Spleen (tissue), 13 donors: ENCODE measurements at places on chromosomes 5 and 9.

DNA sequence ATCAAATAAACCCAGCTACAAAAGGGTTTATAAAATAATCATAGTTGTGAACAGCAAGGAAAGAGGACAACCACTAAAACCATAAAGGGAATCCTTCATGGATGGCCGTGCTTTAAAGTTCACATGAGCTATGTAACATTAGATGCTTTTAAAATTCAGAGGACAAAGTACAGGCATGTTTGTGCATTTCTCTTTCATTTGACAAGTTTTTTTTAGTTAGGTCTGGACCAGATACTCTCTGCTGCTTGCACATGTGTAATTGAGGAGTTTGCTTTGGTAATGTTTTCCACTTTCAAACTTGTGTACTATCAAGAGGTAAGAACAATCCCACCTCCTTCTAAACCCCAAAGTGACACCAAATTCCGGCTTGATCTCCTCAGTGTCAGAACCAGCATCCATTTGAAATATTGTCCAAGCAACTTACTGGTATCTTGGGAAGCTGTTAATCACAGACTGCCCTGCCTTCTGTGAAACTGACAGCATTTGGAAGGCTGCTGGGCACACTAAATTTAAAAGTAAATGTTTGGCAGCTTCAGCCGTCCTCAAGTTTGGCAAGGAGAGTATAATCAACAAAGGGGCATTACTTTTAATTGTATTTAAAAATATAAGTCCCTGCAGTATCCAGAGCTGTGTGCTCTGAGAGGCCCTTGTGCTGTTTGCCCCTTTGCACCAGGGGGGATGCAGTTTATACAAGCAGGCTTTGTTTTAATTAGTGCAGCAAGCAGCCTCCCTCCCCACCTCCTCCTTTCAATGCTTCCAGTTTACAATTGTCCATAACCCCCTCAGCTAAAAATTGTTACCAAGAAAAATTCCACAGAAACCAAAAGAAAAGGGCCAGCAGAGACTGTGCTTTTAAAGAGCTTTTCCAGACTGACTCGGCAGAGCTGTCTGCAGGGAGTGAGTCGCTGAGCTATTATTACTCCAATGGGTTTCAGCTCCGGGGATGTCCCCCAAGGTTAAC is 328.3 kb upstream of the MPDZ start:
- no peak for DNase-seq

DNA sequence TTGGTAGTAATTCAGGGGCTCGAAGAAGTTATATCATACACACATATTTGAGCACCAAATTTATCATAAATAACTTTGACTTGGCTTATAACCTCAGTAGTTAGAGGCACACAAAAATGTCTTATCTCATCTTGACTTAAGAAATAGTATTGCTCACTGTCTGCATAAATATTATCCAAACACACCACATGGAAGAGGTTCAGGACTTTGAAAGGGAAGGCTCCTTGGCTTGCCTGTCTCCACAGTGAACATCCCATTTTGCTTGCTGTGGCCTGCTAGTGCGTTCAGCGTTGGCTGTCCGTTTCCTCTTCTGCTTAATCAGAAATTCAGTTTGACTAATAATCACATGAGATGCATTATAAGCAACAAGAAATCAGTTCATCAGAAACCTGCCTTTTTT is 13.9 kb downstream of the GRXCR2 start:
- no peak for DNase-seq

GRCh38 chr5:111345731-111346130 is 121.5 kb downstream of the CAMK4 start:
- DNase-seq: no peak

- no peak for DNase-seq
Measured at GRCh38 chr5:128225245-128226030, 141.9 kb downstream of the SLC12A2 start.

- DNase-seq: no peak
Measured at GRCh38 chr5:88545338-88545737, 276.7 kb upstream of the TMEM161B start.

- DNase-seq: no peak
Measured at GRCh38 chr9:21813575-21814473, 11.4 kb downstream of the MTAP start.

DNA sequence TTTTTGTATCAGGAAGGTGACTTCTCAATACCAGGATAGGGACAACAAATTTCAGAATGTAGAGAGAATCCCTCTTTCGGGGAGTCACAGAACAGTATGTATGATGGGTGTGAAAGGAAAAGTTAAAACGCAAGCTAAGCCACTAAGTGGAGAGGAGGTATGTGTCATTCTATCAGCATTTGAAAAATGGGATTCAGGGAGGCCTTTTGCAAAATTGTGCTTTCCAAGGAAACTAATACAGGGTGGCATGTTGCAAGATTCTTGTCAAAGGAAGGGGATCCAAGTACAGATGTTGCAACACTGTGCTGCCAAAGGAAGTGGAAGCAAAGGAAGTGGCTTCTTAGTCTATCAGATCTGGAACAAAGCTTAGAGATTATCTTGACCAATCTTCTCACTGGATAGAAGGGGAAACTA is 12.6 kb upstream of the TNIP1 start:
- DNase-seq: no peak

DNA sequence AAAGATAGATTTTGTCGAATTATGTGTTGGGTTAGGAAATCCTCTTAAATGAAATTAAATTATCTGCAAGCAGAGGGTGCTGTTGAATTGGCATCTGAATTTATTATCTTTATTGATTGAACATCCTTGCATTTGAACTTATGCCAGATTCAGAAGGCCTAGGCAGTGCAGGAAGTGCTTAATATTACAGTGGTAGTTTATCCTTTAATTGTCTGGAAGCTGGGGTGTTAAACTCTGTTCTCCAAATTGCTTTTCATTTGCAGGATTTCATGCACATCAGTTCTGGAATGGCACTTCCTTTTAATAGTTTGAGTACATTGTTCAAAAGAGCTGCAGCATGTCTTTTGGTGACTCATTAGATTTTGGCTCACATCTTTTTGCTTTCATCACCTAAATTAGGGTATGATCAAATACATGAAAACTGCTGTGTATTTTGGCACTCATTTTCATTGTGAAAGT is 186.3 kb downstream of the KDM4C start:
- no peak for DNase-seq

DNA sequence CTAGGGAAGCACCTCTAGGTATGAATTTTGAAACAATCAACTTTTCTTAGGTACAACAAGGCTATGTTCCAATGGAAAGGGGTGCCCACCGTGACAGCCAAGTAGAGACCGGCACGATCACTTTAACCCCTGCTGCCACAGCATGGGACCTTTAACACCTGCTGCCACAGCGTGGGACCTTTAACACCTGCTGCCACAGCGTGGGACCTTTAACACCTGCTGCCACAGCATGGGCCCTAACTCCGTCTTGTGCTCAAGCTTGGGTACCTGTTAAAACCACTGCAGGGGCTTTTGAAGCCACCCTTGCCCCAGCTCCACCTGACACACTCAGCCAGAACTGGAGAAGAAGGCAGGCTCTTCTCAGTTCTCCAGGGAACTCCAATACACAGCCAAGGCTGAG is 18.2 kb upstream of the MXD3 start:
- DNase-seq: peak; percentile 42

DNA sequence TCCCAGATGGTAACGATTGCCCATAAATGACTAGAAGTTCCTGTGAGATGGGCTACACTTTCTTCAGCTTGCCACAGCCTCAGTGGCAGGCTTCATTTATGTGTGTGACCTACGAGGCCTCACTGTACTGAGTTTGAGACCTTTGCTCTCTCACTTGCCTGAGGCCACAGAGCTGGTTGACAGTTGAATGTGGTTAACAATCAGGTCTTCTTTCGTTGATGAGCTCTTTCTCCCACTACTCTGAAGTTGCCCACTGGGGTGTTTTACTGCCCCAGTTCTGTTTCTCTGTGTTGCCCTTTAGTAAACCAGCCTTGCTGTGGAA is 70.5 kb downstream of the CYFIP2 start:
- DNase-seq: no peak

GRCh38 chr5:75034137-75034739 is 18.1 kb downstream of the GCNT4 start:
- DNase-seq: peak; percentile 72

GRCh38 chr9:114240216-114240615 is 82.7 kb upstream of the ORM1 start:
- no peak for DNase-seq

DNA sequence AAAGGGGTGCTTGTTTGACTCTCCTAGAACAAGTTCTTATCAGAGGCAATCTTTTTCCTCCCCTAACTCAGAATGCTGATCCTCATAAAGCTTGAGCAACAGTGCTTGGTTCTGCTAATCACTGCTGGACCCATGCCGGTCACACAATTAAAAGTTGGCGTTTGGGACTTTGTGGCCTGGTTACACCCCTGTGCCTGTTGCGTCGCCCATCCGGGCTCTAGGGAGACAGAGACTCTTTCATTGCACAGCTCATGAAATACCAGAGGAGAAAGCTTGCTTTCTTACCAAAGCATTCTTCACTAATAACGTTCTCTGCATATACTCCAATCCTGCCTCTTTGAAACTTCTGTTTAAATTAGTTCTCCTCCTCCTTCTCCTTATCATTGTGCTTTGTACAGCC is 301.1 kb downstream of the NR3C1 start:
- DNase-seq: no peak

- no peak for DNase-seq
Measured at GRCh38 chr9:105432247-105432842, 15.5 kb upstream of the FSD1L start.

DNA sequence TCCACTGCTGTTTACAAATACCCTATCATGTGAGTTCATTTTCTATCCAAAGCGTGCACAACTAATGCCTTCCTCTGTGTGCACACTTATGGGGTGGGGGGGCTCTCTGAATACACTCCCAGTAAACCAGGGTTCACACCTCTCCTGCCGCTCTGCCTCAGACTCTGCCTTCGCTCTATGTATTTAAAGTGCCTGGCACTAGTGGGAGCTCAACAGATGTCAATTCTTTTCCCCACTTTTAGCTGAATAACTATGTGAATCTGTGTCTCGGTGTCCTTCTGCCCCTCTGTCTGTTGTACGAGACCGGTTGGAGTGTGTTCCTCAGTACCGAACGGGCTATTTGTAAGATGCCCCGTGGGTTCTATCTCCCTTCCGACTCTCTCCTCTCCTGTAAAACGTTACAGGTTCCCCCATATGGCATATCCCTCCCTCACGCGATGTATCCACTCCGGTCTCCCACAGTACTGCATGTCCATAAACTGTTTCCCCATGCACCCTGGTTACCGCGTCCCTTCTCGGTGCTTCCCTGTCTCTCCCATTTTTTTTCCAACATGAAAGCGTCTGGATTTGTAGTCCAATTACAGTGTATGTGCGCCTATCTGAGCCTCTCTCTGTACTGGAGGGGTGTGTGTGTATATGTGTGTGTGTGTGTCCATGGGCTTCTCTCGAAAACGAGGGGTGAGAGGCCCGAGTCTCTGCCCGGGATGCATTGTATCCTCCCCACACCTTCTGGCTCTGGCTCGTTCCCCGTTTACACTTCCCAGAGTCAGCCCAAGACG is 1.6 kb downstream of the ELL2 start:
- no peak for DNase-seq

- no peak for DNase-seq
Measured at GRCh38 chr5:132905938-132906337, 32.5 kb downstream of the LEAP2 start.

- DNase-seq: peak; percentile 94
Measured at GRCh38 chr9:127921557-127922120, 4.8 kb upstream of the ST6GALNAC4 start.

- DNase-seq: no peak
Measured at GRCh38 chr9:4774209-4774608, 18.5 kb upstream of the RCL1 start.

- DNase-seq: peak; percentile 41
Measured at GRCh38 chr9:135289081-135289491, 190.5 kb upstream of the PPP1R26 start.

DNA sequence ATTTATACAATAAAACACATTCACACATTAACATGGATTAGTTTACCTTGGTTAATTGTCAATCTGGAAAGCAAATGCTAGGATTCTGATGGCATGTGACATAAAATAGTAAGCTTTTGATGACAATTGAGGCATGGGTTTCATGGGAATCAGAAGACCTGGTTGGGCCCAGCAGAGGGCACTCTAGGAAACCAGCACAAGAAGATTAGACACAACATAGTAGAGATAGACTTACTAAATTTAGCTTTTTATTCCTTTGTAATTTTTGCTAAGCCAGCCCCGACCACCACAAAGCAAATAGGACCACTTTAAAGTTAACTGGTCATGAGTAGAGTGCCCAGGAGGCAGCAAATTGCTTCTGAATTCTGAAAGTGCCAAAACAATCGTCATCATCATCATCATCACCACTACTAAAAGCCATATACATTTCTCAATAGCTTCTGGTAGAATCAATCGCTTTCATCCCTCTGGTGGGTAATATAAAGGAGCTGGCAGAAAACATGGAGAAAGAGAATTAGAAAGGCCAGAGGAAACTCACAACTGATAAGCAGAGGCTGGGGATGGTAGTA is 163.2 kb downstream of the ARRDC3 start:
- DNase-seq: no peak

GRCh38 chr9:130128251-130128650 is 44.0 kb upstream of the NCS1 start:
- peak; percentile 85 for DNase-seq

DNA sequence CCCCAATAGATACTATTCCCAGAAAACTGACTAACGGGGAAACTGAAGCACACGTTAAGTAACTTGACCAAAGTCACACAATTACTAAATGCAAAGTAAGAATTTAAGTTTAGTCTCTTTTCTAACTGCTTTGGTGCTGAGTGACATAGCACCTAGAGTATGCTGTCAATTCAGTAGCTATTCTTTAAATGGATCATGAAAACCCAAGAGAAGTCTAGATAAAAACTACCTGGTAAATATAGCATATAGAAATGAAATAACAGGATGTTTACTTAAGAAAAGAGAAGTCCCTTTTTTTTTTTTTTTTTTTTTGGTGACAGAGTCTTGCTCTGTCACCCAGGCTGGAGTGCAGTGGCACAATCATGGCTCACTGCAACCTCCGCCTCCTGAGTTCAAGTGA is 129.2 kb downstream of the PDE4D start:
- no peak for DNase-seq

DNA sequence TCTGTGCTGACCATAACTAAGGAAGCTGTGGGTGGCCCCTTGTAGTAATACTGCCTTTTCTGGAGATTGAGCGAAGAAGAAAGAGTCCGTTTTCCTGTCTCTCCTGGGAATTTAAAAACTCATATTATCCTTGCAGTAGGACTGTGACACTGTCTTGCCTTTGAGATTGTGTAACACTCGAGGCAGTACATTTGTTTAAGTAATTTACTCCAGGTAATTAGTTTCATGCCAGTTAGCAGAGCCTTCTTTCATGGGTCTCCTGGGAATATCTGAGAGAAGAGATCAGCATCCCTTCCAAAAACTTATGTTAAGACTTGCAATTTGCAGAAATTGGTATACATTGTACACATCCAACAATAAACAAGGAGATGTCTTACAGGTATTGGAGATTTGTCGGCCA is 405.6 kb downstream of the DMRT2 start:
- no peak for DNase-seq

DNA sequence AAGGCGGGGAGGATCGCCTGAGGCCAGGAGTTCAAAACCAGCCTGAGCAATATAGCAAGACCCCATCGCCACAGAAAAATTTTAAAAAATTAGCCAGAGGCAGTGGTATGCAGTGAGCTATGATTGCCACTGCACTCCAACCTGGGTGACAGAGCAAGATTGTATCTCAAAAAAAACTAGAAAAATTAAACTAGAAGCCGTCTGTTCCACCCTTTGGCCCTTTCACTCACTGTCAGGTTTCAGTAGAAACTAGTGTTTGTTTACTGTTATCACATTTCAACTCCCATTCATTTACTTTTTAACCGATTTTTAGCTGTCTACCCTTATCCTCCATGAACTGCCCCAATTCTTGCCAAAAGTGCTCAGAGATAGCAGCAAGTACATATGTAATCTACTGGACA is 8.3 kb downstream of the UGCG start:
- DNase-seq: no peak

GRCh38 chr5:179146277-179146676 is 86.1 kb downstream of the ZNF354C start:
- DNase-seq: peak; percentile 50
